ENCODE measurements at places on chromosomes 7 and 10.

- no peak for DNase-seq
Observed at GRCh38 chr10:69505636-69506318, 54.5 kb downstream of the TSPAN15 start.

- DNase-seq: no peak
Observed at GRCh38 chr7:9557853-9558252, 1124.4 kb downstream of the NXPH1 start.

- DNase-seq: no peak
Observed at GRCh38 chr10:122655524-122656307, 43.9 kb downstream of the C10orf120 start.

DNA sequence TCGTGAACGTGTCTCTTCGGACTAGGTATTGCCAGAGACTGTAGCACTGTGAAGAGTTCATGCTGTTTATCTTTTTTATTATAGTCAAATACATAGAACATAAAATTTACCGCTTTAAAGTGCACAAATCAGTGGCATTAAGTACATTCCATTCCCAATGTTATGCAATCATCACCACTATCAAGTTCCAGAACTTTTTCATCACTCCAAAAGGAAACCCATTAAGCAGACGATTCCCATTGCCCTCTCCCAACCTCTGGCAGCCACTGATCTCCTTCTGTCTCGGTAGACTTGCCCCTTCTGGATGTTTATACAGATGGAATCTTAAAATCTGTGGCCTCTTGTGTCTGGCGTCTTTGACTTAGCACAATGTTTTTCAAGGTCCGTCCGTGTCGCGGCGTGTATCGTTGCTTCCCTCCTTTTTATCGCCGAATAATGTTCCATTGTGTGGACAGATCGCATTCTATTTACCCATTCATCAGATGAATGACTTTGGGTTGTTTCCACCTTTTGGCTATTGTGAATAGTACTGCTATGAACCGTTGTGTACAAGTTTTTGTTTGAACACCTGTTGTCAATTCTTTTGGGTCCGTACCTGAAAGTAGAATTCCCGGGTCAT is 2.7 kb downstream of the PROSER2 start:
- no peak for DNase-seq

DNA sequence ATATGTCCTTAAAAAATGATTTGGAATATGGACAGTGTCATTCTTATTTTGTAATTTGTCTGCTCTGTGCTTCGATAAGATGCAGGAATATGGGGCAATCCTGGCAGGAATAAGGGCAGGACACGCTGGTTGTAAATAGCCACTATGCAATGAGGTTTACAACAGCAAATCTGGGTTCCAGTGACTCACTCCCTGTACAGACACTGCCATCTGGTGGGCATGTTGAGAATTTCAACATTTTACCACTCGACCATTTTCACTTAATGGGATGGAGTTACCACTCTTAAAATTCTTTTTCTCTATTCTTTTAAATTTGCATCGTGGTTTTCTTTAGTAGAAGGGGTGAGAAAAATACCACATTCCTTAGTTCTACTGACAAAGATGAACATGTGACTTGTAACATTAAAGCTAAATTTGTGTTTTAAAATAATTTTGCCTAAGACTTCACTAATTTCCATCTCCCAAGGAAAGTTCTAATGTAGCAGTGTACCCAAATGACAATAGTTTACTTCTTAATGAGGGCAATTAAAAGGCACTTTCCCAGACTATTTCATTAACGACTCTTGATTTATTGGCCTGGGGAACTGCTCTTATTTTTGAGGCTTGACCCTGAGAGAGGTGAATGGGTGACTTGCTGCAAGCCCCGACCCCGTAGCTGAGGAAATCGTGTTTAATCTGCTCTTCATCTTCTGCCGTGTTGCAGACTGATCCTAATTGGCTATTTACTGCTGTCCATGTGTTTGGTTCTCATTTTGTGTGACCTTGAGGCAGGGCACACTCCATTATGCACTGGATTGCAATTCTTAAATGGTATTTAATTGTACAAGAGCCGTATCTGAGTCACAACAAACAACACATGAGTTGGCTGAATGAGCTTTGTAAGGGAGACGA is 173.6 kb upstream of the IMMP2L start:
- no peak for DNase-seq

GRCh38 chr7:31776616-31777015 is 89.6 kb downstream of the PPP1R17 start:
- DNase-seq: no peak

DNA sequence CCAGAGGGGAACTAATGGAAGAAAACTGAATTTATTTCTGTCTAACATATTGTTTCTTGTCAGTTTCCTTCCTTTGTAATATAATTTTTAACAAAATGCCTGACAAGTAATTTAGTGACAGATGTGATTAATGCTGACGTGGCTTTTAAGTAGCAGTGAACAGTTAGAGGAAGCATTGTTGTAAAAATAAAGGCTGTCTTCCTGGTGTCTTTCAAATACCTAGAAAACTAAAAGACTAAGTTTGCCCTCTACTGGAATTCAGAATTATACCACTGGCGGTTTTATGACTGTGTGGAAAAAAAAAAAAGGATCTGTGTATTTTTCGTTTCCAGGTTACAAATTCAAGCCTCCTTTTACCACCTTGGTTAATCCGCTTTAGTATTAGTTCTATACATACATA is 217.1 kb upstream of the DPP6 start:
- no peak for DNase-seq

DNA sequence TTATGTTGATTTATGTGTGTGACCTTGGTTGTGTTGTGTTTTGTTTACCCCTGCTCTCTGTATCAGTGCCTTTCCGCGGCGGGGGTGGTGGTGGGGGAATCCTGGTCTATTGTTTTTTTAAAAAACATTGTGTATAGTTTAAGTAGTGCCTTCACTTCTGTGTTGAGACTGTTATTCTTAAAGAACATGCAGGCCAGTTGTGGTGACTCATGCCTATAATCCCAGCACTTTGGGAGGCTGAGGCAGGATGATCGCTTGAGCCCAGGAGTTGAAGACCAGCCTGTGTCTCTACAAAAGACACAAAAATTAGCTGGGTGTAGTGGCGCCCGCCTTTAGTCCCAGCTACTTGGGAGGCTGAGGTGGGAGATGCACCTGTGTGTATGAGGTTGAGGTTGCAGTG is 429.0 kb upstream of the LRGUK start:
- DNase-seq: no peak

- no peak for DNase-seq
Observed at GRCh38 chr10:28374036-28374435, 71.2 kb upstream of the MPP7 start.

DNA sequence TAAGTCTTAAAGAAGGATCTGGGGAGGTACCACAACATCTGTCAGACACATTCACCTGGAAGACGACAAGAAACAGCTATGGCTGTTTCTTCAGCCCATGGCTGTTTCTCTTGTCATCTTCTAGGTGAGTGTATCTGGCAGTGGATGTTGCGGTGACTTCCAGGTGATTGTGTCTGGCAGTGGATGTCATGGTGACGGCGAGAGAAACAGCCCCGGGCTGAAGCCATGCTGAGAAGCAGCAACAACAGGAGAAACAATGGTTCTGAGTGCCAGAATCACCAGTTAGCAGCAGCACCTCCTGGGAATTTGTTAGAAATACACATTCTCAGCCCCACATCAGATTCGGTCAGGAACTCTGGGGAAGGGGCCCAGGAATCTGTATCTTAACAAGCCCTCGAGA is 68.6 kb upstream of the SYPL1 start:
- DNase-seq: no peak

DNA sequence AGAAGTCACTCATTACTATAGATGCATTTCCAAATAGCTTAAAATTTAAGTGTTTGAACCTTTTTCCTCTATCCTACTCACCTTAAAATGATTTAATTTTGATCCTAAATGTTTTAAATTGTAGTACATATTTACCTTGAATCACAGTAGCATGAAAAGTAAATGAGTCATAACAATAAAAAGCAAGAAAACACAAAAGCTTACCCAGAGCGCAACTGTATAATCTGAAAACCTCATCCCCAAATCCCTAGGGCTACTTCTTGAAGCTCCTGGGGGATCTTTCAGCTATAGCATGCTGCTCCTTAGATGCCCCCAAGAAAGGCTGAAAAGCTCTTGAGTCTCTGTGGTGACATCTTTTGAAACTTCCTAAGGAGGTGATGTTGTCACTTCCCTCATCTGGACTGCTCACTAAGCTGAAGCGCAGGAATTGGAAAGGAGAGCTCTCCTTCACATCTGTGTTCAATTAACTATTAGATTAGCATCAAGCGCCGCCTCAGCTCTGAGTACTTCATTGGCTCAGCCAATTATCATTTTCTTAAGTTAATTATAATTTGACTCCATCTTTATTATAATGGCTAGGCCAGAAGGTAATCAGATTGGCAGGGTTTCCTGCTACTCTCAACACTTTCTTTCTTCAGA is 60.2 kb downstream of the SEMA3E start:
- no peak for DNase-seq

- DNase-seq: no peak
Observed at GRCh38 chr10:17788646-17789045, 20.5 kb upstream of the MRC1 start.

DNA sequence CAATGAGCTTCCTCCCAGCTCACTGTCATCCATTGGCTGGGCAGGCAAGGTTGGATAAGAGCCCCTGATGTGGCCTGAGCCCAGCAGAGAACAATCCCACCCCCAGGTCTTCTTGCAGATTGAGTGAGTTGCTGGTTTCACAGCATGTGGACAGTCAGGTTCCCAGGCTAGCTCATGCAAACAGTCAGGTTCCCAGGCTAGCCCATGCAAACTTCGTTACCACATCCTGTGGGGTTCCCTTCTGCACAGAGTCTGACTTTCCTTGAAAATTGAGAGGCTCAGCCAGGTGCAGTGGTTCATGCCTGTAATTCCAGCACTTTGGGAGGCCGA is 67.1 kb downstream of the TMEM130 start:
- DNase-seq: no peak

GRCh38 chr7:44854644-44855364 is 6.9 kb upstream of the H2AZ2 start:
- DNase-seq: no peak

DNA sequence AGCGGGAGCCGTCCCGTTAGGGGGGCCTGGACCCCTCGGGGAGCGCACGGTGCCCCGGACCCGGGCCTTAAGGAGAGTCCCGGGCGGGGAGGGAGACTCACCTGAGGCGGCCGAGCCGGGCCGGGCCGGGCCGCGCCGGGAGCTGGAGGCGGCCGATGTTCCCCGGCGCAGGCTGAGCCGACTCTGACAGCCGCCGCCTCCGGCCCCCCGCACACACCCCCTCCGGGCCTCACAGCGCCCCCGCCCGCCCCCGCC is at the start of gene ACHE:
ACHE (minus strand) TSS at position 188 of the 255 bp plus-strand sequence. CDS start 1,656 bp downstream, outside the sequence.
- no peak for DNase-seq

- DNase-seq: no peak
Observed at GRCh38 chr7:113204415-113204814, 86.1 kb upstream of the SMIM30 start.

GRCh38 chr10:132878730-132879407 is 63.5 kb downstream of the CFAP46 start:
- no peak for DNase-seq

Data from stimulated activated CD8-positive, alpha-beta memory T cell treated with anti-CD3 and anti-CD28 coated beads, Interleukin-2, amount 100 ng/mL, for 1 hour (primary cell).